ENCODE measurements at places on chromosomes 5 and 9. TPM values are rescaled to one million over a fixed set of nuclear protein-coding genes. Genes with fewer than 3 reads are reported as not detected.

Gene AK1
- 21.6 TPM for total RNA-seq

Gene CCL28
- total RNA-seq, result 4.1 TPM

- H3K27ac ChIP-seq, result peak overlapping the region; percentile 63
- no peak overlapping the region for H3K4me3 ChIP-seq
- H3K36me3 ChIP-seq, result no peaks in the 10 kb centered on the region
- no peaks in the 10 kb centered on the region for H3K27me3 ChIP-seq
Measured at GRCh38 chr5:158802941-158803341, 296.8 kb downstream of the EBF1 start.

GRCh38 chr5:175788155-175788787 is 83.1 kb upstream of the CPLX2 start:
- no peak overlapping the region for H3K27ac ChIP-seq
- DNase-seq, result no peak
- no peaks in the 10 kb centered on the region for H3K4me1 ChIP-seq
- H3K27me3 ChIP-seq, result no peaks in the 10 kb centered on the region

- DNase-seq, result no peak
- H3K4me1 ChIP-seq, result no peaks in the 10 kb centered on the region
- H3K4me3 ChIP-seq, result no peak overlapping the region
- H3K27me3 ChIP-seq, result no peaks in the 10 kb centered on the region
- H3K36me3 ChIP-seq, result peaks cover 2% of the 10 kb centered on the region
Measured at GRCh38 chr5:173963182-173963838, 25.7 kb upstream of the C5orf47 start.

Gene SLC36A3
- not detected for total RNA-seq

Gene C5orf34
- total RNA-seq, result 1.6 TPM

- H3K4me1 ChIP-seq, result no peaks in the 10 kb centered on the region
- H3K27ac ChIP-seq, result no peak overlapping the region
Measured at GRCh38 chr9:99300603-99301002, 78.5 kb downstream of the SEC61B start.

Gene BICD2
- 17.2 TPM for total RNA-seq

- H3K36me3 ChIP-seq, result no peaks in the 10 kb centered on the region
- DNase-seq, result no peak
- H3K4me1 ChIP-seq, result no peaks in the 10 kb centered on the region
Measured at GRCh38 chr5:119315516-119315949, 40.3 kb upstream of the TNFAIP8 start.

Gene CCDC192
- total RNA-seq, result 0.35 TPM

- H3K27me3 ChIP-seq, result no peaks in the 10 kb centered on the region
- peak overlapping the region; percentile 69 for H3K27ac ChIP-seq
- no peaks in the 10 kb centered on the region for H3K4me1 ChIP-seq
- no peak overlapping the region for H3K4me3 ChIP-seq
Measured at GRCh38 chr5:52665559-52665958, 122.2 kb upstream of the ITGA1 start.

- DNase-seq, result no peak
- no peaks in the 10 kb centered on the region for H3K36me3 ChIP-seq
- H3K4me1 ChIP-seq, result no peaks in the 10 kb centered on the region
- no peaks in the 10 kb centered on the region for H3K27me3 ChIP-seq
Measured at GRCh38 chr5:124823380-124823779, 76.9 kb upstream of the ZNF608 start.

Gene AOPEP
- 80.7 TPM for total RNA-seq

- no peak for DNase-seq
- H3K27ac ChIP-seq, result no peak overlapping the region
- no peaks in the 10 kb centered on the region for H3K36me3 ChIP-seq
- H3K27me3 ChIP-seq, result no peaks in the 10 kb centered on the region
Measured at GRCh38 chr5:58786711-58787303, 203.9 kb downstream of the RAB3C start.
